ENCODE measurements at places on chromosomes 4 and X.
A peak's percentile ranks its signal among the peaks of the same experiment; 100 is the strongest.

- DNase-seq: no peak
These were observed 7.5 kb upstream of the BMP2K start for GRCh38 chr4:78768452-78769180.

DNA sequence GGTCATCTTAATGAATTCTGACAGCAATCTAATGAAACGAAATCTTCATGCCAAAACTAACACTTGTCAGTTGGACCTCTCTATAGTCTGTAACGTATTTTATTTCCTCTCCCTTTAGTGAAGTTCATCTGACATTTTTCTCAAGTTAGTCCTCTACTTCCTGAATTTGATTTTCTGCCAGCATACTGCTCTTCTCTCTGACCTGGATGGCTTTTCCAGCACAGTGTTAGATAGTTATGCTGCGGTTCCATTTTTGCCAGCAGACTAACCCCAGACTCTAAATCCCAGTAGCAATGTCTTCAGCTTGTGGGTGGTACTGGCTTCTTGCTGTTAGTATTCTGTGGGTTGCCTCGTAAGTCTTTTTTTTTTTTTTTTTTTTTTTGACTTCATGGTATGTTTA, 146.7 kb upstream of the VEGFC start:
- no peak for DNase-seq

GRCh38 chrX:16822723-16823122, 36.5 kb downstream of the TXLNG start:
- no peak for DNase-seq

- DNase-seq: no peak
These were observed 85.1 kb downstream of the ARAP2 start for GRCh38 chr4:36159208-36159607.

DNA sequence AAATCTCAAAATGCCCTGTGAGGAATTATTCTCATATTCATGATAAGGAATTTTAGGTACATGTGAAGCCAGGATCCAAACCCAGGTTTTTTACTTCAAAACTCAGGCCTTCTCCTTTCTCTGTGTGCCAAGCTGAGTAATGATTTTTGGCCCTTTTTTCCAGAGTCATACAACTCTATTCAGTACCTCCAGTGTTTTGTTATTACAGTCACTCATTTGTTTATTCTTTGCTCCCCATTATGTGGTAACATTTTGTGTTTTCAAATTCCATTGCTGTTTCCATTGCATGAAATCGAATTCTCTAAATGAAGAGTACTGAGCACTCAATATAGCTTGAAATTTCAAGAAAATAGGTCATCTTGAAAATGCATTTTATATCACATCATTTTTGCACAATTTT, 315.4 kb downstream of the NR3C2 start:
- DNase-seq: no peak

DNA sequence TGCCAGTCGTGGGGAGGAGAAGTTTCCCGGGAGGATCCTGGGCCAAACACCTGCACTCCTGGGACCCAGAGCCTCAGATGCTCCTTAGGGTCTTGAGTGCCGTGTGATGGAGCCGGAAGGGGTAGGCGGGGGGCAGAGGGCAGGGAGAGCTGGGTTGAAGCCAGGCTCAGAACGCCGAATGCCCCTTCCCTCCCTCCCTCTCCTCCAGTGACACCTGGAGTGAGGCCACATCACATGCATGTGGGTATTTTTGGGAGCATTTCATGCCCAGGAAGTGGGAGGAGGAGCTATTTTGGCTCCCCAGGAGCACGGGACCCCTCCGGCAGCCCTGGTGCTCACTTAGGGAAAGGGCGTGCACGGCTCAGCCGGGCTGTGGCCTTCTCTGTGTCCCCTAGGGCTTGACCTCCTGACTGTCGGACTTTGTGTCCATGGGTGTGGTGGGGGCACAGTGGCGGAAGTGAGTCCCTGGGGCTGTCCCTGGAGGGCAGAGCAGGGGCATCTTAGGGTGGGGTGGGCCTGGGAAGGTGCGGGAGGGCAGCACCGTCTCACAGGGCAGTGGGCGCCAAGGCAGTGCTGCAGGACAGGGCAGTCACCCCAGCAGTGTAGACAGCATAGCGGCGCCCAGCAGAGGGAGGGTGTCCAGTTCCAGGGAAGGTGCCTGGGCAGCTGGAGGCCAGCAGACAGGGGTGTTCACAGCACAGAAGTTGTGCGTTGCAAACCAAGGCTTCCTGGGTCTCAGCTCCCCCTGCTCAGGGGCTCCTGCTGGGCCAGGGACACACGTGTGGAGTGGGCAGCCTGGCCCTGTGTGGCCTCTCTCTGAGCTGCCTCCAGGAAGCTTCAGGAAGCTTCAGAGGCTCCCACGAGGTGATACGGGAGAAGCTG, 4.9 kb upstream of the CPLX1 start:
- no peak for DNase-seq

DNA sequence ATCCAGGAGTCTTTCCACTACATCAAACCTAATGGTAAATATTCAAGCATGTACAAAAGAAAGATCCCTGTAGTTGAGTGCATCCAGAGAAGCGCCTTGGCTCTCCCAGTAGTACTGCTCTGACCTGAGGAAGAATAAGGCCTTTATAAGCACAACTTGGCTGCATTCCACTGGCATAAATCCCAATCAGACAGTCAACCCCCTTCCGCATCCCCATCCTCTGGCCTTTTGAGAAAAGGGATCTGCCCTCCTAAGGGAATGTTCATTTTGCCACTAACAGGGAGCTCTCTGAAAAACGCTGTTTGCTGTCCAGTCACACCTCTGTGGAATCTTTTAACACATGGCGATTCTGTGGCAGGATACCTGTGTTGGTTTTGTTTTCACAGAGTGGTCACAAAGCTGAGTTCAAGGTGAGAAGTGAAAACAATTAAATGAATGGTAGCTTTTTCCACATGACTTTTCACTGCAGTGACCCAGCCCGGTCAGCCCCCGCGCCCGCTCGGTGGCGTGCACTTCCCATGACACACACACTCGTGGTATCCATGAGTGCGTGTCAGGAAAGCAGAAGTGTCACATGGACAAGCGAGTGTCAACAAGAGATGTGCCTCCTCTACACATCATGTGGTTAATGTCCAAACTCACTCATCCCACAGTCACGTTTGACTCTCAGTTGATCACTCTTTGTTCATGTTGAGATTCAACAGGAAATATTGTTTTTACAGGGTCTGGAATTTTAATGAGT, 112.2 kb upstream of the ENPP6 start:
- no peak for DNase-seq

DNA sequence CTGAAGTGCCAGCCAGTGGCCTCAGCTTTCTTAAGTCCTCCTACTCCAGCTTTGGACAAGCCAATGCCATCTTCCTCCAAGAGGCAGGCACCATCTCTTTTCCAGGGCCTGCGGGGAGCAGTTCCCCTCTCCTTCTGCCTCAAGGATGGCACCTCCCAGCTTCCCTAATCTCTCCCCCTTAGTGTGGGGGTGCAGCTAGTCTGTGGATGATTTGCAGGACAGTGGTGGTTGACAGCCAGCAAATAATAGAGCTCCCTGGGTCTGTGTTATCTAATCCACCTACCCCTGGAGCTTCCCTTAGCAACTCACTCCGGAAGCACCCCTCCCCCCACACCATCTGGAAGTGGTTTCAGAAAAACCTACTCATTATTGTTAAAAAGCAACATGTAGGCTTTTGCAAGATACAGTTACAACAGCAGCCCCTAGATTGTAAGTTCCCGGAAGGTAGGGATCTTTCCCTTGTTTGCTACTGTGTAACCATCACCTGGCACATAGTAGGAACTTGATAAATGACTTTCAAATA, 247.1 kb downstream of the BCOR start:
- no peak for DNase-seq

GRCh38 chrX:137519459-137519858, 46.5 kb upstream of the ZIC3 start:
- DNase-seq: no peak

DNA sequence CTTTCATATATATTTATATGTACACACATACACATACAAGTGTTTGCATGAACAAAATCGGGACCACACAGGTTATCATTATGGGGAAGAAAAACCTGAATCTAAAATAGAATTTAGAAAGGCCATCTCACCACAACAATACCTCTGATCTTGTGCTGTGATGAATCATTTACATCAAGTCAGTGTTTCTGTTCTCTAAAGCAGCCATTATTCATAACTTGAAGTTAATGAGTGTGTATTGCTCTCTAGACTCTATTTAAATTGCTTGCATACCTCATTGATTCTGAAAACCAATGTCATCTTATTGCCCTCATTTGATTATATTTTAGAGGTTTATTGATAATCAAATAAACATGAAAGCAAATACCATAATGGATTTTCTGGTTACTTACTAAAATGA, 71.6 kb downstream of the FAM114A1 start:
- no peak for DNase-seq

- DNase-seq: peak; percentile 15
These were observed 73.3 kb downstream of the MANBA start for GRCh38 chr4:102687373-102687981.

DNA sequence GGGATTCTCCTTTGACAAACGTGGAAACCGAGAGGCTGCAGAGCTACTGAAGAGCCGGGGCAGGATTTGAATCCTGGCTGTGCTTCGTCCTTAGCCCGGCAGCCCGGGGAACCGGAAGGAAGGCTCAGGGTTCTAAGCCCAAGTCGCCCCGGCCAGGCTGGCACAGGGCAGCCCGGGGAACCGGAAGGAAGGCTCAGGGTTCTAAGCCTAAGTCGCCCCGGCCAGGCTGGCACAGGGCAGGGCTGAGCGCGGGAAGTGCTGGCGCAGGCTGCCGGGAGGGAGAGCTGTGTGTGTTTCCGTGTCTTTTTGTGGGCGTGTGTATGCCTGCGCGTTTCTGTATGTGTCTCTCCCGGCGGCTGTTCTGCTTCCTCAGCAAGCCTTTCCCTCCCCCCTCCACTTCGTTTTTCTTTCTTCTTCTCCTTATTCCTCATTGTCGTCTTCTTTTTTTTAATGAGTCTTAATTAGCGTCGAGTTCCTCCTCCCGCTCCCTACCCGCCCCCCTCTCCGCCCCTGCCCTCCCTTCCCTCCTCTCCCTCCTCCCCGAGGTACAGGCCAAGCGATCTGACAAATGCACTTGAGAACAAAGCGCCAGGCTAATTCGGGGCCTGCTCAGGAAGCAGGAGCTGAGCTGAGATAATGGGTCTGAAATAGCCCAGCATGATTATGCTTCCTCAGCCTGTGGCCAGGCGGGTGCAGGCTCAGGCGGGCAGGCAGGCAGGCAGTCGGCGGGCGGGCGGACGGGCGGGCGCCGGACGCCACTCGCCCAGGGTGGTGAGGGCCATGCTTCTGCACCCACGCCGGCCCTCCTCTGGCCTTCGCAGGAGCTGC, 65.9 kb downstream of the EFNB1 start:
- DNase-seq: no peak

DNA sequence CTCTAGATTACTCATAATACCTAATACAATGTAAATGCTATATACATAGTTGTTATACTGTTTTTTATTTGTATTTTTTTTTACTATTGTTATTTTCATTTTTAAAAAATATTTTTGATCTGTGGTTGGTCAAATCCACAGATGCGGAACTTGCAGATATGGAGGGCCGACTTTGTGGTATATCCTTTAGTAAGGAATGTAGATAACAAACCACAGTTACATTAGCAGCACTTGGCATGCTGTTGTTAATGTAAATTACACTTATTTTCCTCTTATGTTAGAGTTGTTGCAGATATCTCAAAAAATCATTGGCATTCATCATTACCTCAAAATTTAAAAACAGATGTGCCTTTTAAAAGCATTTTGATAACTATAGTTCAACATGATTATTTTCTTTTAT, 151.0 kb downstream of the TMEM164 start:
- DNase-seq: no peak

GRCh38 chr4:144374065-144374464, 233.5 kb upstream of the GYPA start:
- no peak for DNase-seq

GRCh38 chrX:32170481-32170880, 1040.9 kb downstream of the DMD start:
- DNase-seq: no peak

DNA sequence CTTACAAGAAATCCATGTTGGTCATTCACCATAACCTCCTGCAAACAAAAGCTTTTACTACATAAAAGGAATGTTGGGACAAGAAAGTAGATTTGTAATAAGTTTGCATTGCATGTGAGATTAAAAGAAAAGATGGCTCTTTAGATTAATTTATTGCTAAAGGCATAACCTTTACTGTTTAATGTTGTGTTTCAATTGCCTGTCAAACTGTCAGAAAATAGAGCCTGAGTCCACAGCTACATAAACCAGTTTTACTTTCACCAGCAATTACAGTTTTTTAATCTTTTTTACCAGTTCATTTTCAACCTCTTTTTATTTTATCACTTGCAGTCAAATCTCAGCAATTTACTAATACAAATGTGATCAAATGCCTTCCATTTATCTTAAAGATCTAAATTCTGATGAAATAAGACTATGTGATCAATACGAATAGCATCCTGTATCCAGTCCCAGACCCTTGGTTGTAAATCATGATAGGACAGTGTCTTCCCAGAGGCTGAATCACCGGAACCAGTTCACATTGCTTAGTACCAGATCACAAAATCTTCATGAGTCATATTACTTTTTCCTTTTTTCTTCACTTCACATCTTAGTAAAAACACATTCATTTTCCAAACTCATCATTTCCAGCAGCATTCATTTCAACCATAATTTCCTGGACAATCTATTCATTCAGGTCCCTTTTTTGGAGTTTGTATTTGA, 95.4 kb upstream of the FRG1 start:
- DNase-seq: no peak

GRCh38 chr4:89164400-89164799, 53.1 kb downstream of the TIGD2 start:
- DNase-seq: no peak

GRCh38 chr4:68349279-68349648, 626 bp downstream of the YTHDC1 start:
- no peak for DNase-seq

GRCh38 chr4:42638993-42639392, 17.9 kb downstream of the ATP8A1 start:
- no peak for DNase-seq

GRCh38 chr4:3294401-3295241, 1.8 kb downstream of the RGS12 start:
- no peak for DNase-seq

GRCh38 chr4:111847296-111848008, 297.8 kb upstream of the FAM241A start:
- no peak for DNase-seq

DNA sequence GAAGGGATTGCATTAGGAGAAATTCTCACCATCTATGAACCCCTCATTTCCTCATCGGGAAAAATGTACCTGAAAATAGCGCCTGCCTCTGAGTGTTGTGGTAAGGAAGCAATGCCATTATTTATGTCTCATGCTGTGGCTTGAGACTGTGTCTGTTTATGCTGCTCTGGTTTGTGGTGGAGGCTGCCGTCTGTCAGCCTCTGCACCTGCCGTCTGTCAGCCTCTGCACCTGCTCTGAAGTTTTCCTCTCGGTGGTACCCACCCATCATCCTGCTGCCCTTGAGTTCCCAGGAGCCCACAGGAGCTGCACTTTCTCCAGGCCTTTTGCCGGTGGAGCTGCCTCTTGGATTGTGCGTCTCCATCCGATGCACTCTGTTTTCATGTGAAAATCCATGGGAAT, 68.5 kb upstream of the PPP2R3B start:
- no peak for DNase-seq
